AG04449 (cell line): ENCODE measurements at places on chromosomes 1 and 21.

DNA sequence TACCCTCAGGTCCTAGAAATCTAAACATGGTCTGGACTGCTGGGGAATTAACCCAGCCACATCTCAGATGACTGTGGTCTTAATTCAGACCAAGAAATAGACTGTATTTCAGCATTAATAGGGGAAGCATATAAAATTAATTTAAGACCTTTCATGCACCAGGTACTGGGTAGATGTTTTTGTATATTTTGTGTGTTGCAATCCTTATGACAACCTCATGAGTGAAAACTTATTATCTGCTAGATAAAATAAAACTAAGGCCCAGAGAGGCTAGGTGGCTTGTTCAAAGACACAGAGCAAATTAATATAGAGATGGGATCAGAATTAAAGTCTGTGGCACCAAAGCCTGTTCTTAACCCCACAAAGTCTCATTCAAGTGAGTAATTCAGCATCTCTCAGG is 40.1 kb downstream of the OPTC start:
- no peak for DNase-seq

GRCh38 chr1:231729544-231729943 is 103.0 kb downstream of the DISC1 start:
- peak; percentile 45 for DNase-seq

DNA sequence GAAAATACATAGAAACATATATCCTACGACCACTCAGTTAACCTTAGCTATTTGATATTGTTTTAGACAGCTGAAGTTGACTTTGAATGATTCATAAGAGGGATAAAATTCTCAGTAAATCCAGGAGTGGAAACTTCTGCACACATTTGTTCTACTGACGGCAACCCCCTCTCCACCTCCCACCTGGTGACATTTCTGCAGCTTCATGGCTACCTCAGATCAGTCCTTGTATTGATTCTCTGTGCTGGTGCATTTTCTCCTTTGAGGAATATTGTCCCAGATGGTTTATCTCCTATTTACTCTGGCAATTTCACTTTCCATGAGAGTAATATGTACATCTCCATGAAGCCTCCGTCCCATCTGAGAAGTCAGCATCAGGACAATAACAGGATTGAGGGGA is 57.7 kb upstream of the COA6 start:
- DNase-seq = no peak

GRCh38 chr1:206565995-206566394 is 46.3 kb downstream of the EIF2D start:
- no peak for DNase-seq

DNA sequence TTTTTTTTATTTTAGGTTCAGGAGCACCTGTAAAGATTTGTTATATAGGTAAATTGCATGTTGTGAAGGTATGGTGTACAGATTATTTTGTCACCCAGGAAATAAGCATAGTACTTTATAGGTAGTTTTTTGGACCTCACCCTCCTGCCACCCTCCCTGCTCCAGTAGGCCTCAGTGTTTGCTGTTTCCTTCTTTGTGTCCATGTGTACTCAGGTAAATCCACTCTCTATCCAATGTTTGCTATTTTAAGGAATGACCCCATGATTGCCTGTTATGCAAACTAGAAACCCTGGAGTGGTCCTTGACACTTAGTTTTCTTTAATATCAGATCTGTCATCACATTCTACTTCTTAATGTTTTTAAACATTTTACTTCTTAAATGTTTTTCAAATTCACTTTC is 33.9 kb downstream of the LHX9 start:
- no peak for DNase-seq

- no peak for DNase-seq
These were observed 1415.1 kb downstream of the KCNT2 start for GRCh38 chr1:195193134-195193533.

- no peak for DNase-seq
These were observed 493 bp downstream of the DISC1 start for GRCh38 chr1:231626951-231627614.

DNA sequence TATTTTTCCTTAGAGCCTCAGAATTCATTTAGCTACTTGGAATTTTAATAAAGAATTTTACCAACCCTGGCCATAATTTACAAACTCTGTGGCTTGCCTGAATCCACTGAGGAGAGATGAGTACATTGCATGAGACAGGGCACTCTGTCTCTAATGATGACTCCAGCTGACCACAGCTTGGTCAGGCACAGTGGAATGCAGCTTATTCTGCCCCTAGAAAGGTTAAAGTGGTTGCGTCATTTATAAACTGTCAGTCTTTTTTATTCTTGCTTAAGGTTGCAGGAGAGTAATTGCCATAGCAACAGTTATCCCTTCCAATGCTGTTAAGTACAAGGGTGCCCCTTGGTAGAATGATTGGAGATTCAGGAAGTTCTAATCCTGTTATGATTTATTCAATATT is 28.3 kb downstream of the PDE4B start:
- peak; percentile 89 for DNase-seq

GRCh38 chr1:26132128-26132833 is 20.7 kb downstream of the PDIK1L start:
- DNase-seq = no peak

DNA sequence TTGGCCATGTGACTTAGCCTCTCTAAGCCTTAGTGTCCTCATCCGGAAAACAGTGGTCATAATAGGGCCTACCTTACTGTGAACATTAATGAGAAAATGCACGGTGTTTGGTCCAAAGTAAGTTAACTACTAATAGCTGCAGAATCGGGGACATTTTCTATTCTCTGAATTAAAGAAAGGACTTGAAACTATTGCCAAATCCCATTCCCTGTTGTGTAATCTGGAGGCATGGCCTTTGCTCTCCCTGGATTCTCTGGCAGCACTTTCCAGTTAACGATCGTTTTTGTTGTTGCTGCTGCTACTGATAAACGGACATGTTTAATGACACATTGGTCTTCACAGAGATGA is 30.5 kb downstream of the FMO4 start:
- no peak for DNase-seq

DNA sequence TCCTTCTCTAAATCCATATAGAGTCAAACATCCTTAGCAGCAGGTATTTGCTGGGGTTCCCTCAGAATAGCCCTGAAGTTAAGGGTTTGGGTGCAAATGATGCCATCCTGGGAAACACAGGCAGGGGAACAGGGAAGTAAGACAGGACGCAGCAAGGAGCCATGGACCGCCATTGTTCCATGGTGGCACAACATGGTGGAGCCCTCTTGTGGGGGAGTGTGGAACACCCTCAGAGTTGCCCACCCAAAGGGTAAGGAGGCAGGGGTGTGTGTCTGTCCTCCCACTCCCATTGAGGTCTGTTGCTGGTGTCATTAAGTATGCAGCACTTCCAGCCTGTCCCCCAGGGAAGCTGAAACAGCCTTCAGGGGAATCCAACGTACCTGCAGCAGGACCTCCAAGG is 20.4 kb upstream of the RCAN1 start:
- no peak for DNase-seq

DNA sequence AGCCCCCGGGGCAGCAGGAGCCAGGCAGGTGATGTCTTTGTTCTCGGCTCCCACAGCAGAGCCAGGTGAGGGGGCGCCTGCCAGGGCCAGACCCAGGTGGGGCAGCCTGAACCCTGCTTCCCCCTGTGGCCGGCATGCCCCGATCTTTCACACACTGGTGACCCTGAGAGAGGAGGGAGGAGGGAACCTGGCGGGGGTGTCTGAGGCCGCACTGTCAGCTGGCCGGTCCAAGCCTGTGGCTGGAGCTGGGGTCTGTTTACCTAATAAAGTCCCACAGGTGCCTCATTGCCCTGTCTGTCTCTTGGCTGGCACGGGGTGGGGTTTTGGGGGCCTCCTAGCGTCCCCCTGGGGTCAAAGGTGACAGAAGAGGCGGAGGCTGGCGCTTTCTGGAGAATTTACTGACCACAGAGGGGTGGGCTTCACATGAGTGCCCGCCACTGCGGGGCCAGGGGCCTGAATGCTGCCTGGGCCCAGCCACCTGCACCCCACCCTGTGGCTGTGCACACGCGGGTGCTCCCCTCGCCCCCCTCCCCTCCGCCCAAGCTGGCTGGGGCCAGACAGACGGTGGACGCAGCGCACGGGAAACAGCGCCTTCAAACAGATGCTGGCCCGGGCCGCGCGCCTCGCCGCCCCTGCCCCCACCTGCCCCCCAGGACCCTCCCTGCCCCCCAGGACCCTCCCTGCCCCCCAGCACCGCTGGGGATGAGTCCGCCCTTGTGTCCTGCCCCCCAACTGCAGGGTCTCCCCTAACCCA is 5.8 kb downstream of the TMEM240 start:
- no peak for DNase-seq

GRCh38 chr1:161209790-161210409 is 5.2 kb upstream of the FCER1G start:
- DNase-seq = no peak

DNA sequence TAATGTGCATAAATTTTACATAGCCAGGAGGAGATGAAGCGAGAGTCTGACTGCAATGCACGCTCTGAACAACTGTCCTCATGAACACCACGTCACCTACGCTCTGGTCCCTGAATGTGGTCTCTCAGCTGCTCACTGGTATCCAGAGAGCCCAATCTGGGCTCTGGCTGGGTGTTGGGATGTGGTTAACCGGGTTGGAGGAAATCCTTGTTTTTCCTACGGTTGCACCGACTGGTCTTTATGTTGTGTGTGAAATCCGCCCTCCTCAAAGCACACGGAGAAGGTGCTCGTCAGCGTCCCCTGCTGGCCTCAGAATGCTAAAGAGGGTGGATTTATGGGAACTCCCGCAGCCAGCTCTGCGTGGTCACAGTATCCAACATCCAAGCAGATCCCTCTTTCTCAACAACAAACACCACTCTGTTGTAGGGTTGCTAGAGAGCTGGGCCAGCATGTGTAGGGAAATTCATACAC is 51.8 kb upstream of the FAM89A start:
- DNase-seq = no peak

DNA sequence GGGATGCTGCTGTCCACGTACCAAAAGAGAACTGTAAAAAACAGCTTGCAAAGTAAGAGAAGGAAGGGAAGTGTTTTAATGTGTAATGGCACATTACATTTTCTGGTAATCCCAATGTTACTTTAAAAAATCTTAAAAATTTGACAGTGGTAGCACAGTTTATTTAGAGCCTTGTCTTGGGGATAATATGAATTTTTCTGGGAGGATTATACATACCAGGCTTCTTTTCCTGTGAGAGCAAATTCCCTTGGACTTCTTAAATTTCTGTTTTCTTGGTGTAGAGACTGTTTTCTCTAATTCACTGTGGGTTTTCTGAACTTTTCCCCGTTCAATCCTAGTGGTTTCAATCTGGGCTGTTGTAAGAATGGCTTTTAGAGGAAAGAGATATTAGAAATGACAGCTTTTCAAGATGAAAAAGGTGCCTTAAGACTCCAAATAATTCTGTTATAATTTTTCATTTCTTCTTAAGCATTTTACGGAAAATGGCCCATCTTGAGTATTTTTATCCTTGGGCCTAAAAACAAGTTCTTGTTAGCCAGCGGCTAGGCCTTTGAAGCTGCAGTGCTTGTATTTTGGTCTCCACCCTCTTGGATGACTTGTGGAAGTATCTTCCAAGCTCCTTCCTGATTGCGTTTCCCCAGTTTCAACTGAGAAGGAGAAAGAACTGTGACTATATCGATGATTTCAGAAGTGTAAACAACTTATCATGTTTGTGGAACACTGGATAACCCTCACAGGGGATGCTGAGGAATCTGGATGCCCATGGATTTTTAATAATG is 70.0 kb downstream of the LEPR start:
- DNase-seq = no peak

GRCh38 chr1:16960560-16961296 is 19.7 kb downstream of the MFAP2 start:
- DNase-seq = no peak

DNA sequence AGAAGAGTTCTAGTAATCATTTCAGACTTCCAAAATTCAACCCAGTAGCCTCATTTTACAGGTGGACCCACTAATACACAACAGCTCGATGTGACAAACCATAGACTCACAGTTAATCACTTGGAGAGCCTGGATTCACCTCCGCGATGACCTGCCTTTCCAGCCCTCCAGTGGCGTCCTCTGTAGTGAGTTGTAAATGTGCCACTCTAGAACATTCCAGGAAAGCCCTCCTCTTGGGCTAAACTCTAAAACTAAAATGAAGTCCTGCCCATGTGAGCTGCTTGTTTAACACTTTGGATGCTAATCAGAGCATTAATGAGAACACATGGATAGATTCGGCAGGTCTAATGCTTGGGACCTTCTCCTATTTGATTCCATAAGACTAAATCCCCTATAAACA is 140.7 kb downstream of the DHRS3 start:
- DNase-seq = no peak

DNA sequence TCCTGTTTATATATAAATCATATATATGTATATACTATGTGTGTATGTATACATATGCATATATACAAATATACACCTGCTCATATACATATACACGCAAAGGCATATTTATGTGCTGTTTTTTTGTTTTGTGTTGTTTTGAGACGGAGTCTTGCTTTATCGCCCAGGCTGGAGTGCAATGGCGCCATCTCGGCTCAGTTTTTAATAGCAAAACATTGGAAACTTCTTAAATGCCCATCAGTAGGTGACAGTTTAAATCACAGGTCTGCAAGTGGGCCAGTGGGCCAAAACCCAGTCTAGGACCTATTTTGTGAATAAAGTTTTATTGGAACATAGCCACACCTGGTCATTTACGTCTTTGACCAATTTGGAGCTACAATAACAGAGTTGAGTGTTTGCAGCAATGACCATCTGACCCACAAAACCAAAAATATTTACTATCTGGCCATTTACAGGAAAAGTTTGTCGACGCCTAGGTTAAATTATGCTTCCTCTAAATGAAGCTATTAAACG is 132.3 kb downstream of the TOMM20 start:
- no peak for DNase-seq

GRCh38 chr1:188372821-188373220 is 1544.1 kb downstream of the PLA2G4A start:
- no peak for DNase-seq

DNA sequence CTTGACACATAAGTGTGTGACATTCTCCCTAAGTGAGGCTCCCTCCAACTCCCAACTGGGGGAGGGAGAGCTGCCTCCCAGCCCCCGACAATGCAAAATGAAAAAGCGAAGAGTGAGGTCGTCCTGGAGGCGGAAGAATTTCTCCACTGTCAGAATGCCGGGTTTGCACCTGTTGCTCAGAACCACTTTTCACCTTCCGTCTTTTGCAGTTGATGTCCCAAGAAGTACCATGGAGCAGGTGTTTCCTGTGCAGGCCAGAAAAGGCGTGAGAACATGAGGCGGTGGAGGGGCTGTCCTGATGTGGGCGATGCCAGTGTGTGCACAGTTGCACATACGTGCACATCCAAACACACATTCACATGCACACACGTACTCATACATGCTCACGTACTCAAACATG is 158.6 kb upstream of the AJAP1 start:
- DNase-seq = no peak

- no peak for DNase-seq
These were observed 1.7 kb downstream of the HSPG2 start for GRCh38 chr1:21935393-21935804.

GRCh38 chr1:240611228-240611618 is 732 bp downstream of the GREM2 start:
- DNase-seq = no peak

DNA sequence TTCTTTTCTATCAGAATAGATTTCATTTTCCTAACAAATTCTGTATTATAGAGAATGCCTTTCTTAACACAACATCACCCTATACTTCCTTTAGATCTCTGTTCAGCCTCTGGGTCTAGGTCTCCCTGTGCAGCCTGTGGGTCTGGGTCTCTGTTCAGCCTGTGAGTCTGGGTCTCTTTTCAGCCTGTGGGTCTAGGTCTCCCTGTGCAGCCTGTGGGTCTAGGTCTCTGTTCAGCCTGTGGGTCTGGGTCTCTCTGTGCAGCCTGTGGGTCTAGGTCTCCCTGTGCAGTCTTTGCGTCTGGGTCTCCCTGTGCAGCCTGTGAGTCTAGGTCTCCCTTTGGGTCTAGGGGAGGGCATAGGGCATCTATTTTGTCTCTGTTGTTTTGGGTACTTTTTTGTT is 59.6 kb upstream of the DIP2A start:
- no peak for DNase-seq
